ENCODE measurements at places on chromosomes 7 and 10.

DNA sequence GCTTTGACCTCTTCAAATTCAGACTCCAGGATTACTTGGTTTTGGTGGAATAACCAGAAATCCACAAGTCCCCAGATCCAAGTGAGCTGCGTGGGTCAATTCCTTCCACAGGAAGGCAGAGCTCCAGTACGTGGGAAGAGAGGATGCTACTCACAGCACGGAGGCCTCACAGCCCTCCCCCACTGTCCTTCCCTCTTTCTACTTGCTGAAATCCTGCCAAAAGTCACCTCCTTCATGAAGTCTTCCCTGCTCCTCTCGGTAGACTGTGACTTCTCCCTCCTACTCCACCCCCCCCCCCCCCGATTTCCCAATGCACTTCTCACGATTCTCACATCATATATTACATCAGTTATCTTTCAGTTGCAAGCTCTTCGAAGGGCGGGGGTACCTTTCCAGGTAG is 12.3 kb downstream of the CAMK2G start:
- no peak for DNase-seq

GRCh38 chr7:28687537-28687936 is 270.6 kb downstream of the TRIL start:
- no peak for DNase-seq

GRCh38 chr10:49741108-49741995 is 20.8 kb downstream of the OGDHL start:
- DNase-seq, result no peak

DNA sequence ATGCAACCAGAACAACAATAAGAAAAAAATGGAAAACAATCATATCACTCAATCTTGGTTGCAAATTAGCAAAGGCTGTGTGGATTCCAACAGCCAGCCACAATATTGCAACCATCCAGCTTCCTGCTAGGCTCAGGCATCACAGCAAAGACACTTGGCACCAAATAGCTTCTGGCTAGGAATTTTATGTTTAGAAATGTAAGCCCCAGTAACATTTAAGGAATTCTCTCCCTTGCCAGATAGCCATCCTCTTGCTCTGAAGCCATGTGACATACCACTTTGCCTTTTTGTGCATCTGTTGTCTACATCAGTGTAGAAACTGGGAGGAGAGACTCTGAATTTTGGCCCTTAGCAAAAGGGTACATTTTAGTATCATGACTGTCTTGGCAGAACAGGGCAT is 22.2 kb downstream of the MKX start:
- DNase-seq, result no peak

- no peak for DNase-seq
These were observed 144.7 kb downstream of the ALOX5 start for GRCh38 chr10:45518741-45519140.

GRCh38 chr10:91412354-91413087 is 2.4 kb downstream of the HECTD2 start:
- no peak for DNase-seq
